RKO (cell line): ENCODE measurements at places on chromosomes 3 and 15.

DNA sequence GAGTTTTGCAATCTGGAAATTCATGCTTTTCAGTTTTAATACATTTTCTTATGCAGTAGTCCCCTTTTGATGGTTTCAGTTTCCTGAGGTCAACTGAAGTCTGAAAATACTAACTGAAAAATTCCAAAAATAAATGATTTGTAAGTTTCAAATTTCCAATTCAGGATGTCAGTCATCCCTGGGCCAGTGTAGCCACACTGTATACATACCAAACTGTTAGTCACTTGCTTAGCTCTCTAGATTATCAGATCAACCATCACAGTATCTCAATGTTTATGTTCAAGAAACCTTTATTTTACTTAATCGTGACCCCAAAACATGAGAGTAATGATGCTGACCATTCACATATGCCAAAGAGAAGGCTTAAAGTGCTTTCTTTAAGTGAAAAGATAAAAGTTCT is 715.5 kb downstream of the GBE1 start:
- DNase-seq: no peak

GRCh38 chr15:51758645-51759044 is 7.2 kb downstream of the TMOD2 start:
- DNase-seq: no peak

DNA sequence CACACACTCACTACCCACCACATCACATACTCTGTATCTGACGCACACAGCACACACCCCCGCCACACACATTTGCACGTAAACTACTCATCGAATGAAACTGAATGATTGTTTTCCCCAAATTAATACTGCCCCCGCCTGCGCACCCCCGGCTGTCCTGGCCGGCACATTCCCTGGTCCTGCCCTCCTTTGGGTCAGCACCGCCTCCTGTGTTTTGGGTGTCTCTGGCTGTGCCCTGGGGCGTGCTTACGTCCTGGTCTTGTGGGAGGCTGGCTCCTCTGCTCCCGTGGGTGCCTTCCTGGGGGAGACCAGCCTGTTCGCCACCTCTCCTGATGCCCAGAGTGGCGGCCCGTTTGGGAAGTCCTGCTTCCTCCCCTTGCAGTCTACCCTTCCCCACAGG is 30.2 kb downstream of the APBA2 start:
- DNase-seq: no peak

GRCh38 chr3:42061713-42062380 is 29.3 kb upstream of the TRAK1 start:
- DNase-seq: no peak

DNA sequence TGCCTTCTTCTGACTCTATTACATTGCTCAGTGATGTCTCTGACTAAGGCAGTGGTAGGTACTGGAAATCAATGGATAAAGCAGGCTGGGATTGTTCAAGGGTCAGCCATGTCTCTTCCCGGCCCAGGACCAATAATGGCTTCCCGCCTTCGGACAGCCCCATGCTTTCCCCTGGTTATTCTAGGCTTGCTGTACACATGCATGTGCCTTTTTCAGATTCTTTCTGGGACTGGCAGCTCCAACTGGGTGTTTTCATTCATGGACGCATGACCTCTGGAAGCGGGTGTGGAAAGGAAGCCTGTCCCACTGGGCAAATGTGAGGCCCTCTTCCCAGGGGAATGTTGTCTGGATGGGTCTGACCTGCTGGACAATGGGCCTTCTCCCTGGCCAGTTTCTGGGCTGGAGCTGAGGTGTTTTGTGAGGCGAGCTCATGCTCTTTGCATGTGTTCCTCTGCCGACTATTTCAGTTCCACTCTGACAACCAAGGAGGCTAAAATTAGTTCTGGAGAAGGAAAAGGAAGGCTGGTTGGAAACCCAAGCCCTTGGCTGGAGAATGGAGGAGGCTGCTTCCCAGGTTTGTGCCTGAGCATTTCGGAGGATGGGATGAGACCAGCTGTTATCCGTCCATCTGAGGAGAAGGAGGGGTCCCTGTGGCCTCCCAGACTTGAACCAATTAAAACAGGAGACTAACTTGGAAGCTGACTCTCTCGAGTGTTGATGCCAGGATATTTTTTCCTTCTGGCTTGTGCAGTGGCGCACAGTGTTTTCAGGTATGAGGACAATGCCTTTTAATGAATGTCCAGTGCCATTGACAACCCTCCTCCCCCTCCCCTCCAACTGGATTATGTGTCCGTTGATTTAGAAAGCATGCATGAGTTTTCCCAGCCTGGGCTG is 6.9 kb downstream of the ACVR2B start:
- no peak for DNase-seq

DNA sequence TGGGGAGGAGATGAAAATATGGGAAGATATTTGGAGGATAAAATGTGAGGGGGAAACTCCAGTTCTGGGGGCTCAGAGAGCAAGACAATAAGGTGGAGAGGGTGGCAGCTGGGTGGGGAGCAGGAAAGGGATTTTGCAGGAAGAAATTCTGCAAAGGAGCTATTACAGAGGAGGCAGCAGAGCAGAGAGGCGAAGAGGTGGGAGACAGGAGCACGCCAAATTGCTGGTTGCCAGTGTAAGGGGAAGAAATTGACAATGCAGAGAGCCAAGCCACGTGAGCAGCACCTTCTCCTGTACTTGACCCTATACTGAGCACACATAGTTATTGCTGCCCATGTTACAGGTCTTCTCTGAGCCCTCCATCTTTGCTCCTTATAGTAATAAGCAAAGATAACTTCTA is 190.3 kb upstream of the ONECUT1 start:
- DNase-seq: no peak

DNA sequence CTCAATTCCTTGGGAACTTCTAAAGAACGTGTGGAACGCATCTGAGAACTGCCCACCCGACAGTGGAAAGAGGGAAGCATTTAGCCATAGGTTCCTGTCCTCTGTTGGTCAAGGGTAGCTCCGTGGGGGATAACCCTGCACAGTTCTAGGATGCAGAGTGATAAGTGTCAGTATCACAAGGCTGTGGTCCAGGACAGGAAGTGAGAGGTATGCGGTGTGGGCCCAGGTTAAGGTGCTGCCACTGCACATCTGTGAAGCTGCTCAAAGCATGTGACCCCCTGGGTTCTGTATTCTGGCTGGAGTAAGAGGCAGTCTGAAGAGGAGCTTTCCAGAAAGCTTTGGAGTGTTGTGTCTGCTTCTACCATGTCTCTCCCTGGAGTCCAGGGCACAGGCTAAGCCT is 51.7 kb upstream of the HES1 start:
- DNase-seq: no peak

- no peak for DNase-seq
Measured at GRCh38 chr3:150917951-150918350, 12.7 kb upstream of the MINDY4B start.

DNA sequence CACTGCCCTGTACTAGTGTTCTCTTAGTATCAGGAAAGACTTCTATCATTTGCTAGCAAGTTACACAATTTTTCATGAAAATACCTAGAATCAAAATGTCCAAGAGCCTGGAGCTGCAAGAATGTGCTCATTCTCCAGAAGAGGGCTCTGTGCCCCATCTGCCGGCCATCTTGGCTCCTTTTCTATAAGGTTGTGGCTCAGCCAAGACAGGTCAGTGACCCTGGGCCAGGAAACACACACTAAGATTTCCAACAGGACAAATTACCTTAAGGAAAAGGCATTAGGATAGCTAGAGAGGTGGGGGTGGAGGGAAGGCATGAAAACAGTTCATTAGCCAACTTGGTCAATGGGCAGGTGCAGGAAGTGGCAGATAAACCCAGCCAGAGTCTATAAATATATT is 20.7 kb downstream of the TIMP4 start:
- peak; percentile 47 for DNase-seq

DNA sequence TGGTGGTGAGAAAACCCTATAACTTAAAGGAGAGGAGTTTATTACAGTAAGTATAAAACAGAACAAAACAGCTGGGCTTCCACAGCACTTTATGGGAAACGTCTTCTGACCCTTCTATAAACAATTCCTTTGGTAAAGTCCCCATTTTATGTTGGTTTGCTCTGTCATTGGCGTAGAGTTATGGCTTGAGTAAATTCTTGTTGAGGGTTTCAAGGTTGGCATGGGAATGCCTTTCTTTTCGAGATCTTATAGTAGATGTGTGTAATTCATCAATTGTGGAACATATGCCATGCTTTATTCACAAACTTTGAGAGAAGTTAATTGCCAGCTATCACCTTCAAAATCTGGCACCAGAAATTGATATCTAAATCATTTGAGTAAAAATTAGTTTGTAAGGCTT is 11.6 kb upstream of the CHL1 start:
- no peak for DNase-seq

DNA sequence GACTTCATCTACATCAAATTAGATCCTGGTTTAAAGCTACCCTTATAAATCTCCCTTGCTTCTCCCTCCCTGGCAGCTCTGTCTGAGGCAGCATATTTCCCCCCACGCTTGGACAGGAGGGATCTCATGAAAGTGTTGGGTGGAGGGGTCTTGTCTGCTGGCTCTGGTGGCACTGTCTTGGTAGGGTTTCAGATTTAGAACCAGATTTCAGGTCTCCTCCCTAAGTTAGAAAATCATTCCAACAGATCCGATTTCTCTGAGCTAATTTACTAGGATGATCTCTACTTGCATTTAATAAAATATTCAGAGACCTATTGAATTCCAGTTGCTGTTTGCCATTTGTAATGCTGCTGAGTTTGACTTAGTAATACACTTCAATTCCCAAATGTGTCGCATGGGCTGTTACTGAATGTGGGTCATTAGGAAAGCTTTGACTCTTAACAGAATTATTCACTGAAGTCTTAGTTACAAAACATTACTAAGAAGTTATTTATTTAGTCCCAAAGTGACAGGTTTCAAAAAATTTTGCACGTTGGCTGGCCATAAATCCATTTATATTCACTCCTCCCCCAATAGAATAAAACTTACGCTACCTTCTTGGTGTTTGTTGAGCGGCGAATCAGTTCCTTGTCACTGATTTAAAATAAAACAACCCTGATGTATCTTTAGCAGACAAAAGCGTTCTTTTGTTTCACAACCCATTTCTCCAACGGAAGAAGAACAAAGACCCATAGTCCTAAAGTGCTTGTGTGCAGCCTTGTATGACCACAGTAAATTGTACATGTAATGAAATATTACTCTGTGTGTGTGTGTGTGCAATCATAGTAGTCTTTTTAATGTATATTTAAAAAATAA is 84.5 kb downstream of the TRAK1 start:
- no peak for DNase-seq

DNA sequence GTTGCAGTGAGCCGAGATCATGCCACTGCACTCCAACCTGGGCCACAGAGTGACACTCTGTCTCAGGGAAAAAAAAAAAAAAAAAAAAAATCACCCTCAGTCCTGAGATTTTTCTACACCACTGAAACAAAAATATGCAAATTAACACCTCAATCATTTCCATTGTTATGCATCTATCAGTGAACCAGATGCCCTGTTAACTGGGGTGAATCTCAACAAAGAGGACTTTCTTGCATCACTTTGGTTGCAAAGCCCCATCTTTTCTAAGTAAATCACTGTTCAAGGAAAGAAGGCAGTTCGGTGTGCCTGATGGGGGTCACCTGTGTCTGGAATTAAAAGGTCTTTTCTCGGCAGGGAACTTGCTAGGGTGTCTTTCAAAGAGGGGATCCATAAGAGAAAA is 421.6 kb downstream of the EPHB1 start:
- DNase-seq: no peak

GRCh38 chr15:27806396-27806795 is 292.7 kb downstream of the OCA2 start:
- DNase-seq: no peak

DNA sequence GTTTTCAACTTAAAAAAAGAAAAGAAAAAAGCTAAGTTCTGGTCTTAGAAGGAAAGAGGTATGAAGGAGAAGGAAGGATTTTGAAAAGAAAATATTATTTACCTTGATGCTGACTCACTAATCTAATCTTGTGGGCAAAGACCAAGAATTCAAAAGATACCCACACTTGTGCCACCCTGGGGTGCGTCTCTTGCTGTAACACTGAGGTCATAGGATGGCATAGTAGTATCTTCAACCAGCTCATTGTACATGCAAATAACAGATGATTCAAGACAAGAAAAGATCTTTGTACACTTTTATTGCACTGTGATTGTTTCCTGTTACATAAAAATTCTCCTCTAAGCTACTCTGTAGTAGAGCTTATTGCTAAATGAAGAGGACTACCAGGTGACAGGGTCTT is 17.3 kb downstream of the PLS1 start:
- no peak for DNase-seq

DNA sequence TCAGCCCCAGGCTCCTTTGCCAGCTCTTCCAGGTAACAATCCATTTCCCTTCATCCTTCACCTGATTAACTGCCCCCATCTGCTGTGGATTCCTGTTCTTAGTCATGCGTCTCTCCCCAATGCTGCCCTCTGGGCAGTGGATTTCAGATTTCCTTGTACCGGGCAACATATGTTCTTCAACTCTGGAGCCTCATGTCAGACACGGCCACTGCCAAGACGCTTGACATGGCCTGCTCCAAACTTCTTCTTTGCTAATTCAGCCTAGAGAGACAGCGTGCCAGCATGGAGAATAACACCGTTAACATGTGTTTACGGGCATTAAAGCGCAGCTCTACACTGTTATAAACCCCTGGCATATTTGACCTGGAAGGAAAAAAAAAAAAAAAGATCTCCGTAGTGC is 1035.1 kb upstream of the NR2F2 start:
- no peak for DNase-seq

DNA sequence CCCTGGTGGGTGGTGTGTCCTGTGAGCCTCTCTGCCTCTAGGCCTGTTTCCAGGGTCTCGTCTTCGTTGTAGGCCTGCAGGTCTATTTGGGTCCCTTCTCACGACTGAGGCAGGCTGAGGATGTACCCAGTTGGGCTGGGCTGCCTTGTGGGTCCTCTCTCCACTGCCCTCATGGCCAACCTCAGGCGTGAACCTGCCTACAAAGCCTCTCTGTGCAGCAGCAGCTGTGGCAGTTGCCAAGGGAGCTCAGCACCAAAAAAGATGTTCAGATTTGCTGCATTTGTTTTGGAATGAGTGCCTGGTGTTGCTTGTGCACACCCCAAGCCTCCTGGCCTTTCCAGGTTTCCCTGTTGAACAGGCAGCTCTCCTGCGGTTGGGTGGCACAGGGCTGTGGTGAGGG is 13.4 kb downstream of the KLF13 start:
- no peak for DNase-seq

- no peak for DNase-seq
Measured at GRCh38 chr3:111692593-111693552, 97.7 kb upstream of the ZBED2 start.

DNA sequence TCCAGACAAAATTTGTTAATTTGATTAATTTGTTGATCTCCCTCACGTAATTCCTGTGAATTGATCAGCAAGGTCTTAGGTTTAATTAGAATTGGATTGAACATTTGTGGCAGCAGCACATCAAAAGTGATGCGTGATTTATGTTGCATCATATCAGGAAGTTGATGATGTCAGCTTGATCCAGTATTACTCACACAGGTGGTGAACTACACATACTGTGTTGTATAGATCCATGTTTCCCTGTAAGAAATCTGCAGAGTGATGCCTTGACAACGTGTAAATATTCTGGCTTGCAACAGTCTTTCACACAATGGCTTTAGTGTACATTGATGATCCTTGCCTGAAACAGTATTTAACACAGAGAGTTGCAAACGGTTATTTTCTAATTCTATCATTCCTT is 200.4 kb downstream of the ADAMTSL3 start:
- peak; percentile 83 for DNase-seq

- no peak for DNase-seq
Measured at GRCh38 chr3:166186003-166186402, 348.8 kb upstream of the BCHE start.

GRCh38 chr15:95035106-95035505 is 803.7 kb downstream of the MCTP2 start:
- DNase-seq: no peak

- DNase-seq: no peak
Measured at GRCh38 chr3:38616658-38617057, 32.8 kb downstream of the SCN5A start.
